Jurkat, Clone E6-1 (cell line): ENCODE measurements at places on chromosomes 13 and 19.

DNA sequence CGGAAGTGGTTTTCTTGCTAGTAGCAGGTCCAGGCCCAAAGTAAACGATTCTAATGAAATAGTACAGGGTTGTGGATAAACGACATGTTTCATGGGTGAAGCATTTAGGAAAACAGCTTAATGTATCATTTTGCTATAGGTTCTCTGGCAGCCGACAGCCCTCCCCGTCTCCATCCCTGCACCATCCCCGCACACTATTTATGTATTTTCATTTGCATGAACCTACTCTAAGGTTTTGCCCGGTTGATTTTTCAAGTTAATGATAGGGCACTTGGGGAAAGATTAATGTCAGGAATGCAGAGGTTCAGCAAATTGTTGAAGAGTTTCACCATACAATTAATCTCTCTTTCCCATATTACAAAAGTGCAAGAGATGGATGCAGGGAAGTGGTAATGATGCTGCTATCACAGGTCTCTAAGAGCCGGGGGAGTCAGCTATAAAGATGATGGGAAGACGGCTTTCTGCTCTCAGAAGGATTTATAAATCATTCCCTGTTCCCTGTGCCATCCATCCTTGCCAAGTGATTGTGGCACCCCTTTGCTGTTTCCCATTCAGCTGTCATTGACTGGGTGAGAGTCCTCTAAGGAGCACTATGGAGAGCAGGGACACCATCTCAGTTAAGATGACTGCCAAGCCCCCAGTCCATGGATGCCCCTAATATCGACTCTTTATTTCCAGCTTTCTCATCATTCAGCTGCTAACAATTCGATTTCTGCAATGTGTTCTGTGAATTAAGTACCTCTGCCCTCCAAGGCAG, 186.3 kb downstream of the IRS2 start:
- no peak for DNase-seq

DNA sequence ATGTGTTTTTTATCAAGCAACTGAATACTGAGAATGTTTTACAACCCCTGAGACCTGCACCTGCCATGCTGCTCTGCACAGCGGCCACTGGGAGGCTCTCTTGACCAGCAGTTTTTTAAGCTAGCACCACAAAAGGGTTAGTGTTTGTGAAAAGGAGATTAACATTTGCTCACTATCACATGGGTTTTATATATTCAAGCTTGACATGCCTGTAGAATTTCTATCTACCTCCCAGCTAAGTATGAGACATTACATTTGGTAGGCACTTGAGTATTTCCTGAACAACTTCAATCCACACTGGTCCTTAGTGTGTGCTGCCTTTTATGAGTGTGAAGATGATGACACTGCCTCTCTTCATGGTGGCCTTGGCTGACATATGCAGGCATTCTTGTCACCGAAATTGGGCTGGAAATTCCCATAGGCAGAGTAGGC, 1238.9 kb downstream of the UQCRFS1 start:
- peak; percentile 69 for DNase-seq

- no peak for DNase-seq
Observed at GRCh38 chr13:97933776-97934175, 19.7 kb upstream of the IPO5 start.

GRCh38 chr19:31214086-31214485, 135.2 kb downstream of the TSHZ3 start:
- peak; percentile 96 for DNase-seq

- peak; percentile 6 for DNase-seq
Observed at GRCh38 chr13:90868321-90868920, 479.1 kb upstream of the MIR17HG start.

- DNase-seq: no peak
Observed at GRCh38 chr19:53540091-53540490, 2.1 kb downstream of the ZNF331 start.

GRCh38 chr13:24112791-24113190, 47.7 kb upstream of the SPATA13 start:
- DNase-seq: no peak

DNA sequence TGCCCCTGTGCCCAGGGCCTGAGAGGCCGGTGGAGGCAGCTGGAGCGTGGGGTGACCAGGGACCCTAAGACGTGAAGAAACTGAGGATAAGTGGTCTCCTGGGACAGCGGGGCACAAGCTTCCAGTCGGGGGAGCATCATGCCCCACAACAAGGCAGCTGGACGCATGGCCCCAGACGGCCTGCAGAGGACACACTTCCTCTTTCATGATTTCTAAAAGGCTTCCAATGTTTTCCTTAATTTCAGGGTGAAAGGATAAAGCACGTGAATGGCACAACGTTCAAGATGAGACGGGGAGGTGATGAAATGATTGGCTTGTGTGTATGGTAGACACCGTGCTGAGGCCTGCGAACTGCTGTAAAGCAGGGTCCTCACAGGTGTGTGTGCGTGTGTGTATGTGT, 20.2 kb upstream of the MYDGF start:
- no peak for DNase-seq

GRCh38 chr19:6056282-6056741, 54.0 kb downstream of the RFX2 start:
- DNase-seq: no peak

DNA sequence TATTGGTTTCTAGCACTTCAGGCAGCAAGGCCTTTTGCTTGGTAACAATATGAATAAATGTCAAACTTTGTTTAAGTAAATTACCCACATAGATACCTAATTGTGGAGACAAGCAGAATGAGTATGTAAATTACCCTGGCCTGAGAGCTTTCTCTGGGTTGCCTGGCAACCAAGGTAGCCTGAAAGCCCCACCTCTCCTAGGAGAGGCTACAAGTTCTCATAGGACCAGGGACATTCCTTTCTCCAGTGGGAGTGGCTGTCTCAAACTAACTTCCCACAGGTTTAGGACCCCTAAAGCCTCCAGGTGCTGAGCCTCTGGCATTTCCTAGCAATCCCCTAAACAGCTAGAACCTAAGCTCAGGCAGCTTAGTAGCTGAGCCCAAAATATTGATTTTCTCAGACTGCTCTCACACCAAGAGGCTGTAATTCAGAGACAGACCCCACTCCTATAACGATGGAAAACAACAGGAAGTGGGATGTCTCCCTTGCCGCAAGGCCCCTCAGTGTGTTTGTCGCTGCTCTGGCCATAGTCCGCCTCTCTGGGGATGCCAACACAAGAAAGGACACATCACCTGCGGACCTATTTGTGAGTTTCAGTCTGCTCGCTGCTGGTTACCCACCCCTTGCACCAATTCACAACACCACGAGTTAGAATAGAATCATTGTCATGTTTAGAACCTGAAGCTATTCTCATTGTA, 207.3 kb downstream of the DLEU7 start:
- no peak for DNase-seq

DNA sequence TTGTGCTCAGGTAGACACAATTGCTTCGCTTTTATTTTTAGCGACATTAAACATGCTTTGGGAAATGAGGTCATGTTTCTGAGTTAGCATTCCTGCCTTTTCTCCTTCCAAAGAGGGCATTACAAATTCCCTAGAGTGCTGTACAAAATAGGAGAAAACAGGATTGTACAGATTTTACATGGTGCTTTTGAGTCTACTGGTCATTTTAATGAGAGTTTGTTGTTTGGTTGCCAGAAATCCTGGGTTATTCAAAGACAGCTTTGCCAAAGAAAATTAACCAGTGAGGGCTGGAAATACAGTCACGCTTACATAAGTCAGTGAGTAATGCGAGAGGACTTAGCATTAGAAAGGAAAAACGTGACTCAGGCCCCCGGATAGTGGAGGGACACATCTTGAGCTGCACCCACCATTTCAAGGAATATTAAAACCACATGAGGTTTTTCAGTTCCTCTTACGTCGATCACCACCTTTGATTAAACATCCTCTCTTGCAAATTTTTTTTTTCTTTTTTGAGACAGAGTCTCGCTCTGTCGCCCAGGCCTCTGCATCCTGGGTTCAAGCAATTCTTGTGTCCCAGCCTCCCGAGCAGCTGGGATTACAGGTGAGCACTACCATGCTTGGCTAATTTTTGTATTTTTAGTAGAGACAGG, 55.4 kb downstream of the SACS start:
- DNase-seq: peak; percentile 64

GRCh38 chr13:75986818-75987217, 350.7 kb downstream of the LMO7 start:
- no peak for DNase-seq

- peak; percentile 78 for DNase-seq
Observed at GRCh38 chr19:29831041-29831548, 19.3 kb downstream of the CCNE1 start.

DNA sequence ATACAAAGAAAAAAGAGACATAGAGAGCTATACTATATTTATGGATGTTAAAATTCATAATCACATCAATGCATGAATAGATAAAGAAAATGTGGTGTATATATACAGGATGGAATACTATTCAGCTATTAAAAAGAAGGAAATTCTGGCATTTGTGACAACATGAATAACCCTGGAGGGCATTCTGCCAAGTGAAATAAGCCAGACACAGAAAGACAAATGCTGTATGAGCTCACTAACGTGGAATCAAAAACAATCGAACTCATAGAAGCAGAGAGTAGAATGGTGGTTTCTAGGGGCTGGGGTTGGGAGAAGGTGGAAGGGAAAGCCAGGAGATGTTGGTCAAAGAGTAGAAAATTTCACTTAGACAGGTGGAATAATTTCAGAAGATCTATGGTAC, 24.0 kb downstream of the UTP14C start:
- no peak for DNase-seq

GRCh38 chr13:72864142-72865011, 82.4 kb downstream of the PIBF1 start:
- DNase-seq: no peak

DNA sequence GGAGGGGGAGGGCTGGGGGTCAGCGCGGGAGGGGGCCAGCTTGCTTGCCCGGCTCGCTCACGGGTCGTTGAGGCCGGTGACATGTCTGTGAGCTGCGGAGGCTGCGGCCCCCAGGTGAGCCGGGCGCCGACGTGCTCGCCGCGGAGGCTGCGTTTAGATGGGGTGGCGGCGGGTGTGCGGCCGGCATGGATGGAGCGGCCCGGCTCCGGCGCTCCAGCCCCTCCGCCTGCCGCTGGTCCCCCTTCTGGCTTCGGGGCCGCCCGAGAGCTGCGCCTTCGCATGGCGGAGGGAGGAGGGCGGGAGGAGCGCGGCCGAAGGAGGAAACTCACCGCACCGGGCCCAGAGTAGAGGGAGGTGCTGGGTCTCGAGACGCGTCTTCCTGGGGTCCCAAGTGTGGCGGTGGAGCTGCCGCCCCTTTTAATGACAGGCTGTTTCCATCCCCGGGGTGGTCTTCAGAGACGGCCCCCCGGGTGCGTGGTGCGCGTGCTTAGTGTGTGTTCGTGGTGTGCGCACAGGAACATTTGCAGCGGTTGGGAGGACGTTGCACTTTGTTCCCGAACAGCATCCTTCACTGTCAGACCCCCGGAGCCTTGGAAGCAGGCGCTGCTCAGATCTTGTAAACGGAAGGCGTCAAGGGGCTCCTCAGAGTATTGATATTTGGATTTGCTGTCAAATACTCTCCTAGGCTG, at the start of gene AKAP11:
Gene AKAP11 (plus strand): TSS at position 38 of the 689 bp plus-strand sequence. CDS start 14,197 bp downstream, outside the sequence.
- peak; percentile 40 for DNase-seq

DNA sequence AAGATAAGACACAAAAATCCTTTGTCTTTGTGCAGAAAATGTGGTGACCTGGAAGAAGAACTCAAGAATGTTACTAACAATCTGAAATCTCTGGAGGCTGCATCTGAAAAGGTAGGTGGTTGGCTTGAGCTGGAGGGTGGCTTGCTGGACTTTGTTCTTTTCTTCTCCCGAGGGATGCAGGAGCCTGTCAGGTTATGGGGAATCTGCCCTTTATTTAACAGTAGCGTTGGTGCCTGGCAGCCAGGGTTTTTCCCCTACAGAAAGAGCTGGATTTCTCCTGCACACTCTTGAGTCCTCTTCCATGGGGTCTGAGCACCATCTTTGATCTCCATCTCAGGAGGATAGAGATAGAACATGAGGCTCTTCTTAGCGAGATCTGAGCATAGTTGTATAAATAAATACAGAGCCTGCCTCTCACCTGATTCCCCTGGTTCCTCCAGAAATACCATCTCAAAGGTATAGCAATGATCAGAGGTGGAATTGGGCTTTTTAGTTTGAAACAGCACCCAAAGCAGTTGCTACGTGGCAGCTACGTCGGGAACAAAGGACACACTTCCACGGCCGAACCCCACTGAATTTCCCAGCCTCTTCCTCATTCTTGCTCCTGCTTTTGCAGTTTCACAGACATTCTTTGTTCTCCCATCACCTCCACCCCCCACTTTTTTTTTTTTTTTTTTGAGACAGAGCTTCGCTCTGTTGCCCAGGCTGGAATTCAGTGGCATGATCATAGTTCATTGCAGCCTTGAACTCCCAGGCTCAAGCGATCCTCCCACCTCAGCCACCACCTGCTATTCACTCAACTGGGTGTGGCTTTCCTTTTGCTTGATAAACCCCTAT, 12.9 kb downstream of the TPM4 start:
- DNase-seq: no peak

- no peak for DNase-seq
Observed at GRCh38 chr13:20405691-20406090, 120.0 kb downstream of the CRYL1 start.

DNA sequence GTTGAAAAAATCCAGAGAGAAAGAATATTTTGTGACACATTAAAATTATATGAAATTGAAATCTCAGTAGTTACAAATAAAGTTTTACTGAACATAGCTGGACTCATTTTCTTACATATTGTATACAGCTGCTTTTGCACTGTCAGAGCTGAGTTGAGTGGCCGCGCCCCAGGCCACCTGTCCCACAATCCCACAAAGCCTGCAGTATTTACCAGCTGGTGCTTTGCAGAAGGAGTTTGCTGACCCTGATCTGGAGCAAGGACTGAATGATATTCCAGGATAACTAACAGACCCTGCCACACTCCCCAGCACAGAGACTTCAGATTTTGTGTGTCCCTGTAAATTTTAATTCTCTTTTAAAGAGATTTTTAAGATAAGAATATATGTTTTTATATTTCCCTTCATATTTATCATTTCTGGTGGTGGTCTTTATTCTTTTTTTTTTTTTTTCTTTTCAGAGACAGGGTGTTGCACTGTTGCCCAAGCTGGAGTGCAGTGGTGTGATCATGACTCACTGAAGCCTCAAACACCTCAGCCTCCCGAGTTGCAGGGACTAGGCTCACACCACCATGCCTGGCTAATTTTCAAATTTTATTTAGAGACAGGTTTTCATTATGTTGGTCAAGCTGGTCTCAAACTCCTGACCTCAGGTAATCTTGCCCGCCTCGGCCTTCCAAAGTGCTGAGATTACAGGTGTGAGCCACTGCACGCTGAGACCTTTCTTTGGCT, 48.5 kb downstream of the TDRD12 start:
- DNase-seq: no peak

GRCh38 chr19:43596842-43597461, 557 bp downstream of the ZNF576 start:
- no peak for DNase-seq

GRCh38 chr13:96091164-96092117, 1.5 kb downstream of the HS6ST3 start:
- no peak for DNase-seq

DNA sequence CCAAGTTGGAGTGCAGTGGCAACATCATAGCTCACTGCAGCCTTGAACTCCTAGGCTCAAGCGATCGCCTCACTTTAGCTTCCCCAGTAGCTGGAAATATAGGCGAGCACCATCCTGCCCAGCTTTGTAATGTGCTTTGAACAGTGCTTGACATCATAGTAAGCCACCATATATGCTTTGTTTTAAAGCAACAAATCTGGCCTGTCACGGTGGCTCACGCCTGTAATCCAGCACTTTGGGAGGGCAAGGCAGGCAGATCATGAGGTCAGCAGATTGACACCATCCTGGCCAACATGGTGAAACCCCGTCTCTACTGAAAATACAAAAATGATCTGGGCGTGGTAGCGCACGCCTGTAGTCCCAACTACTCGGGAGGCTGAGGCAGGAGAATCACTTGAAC, 1.8 kb upstream of the SLC7A1 start:
- DNase-seq: no peak

- no peak for DNase-seq
Observed at GRCh38 chr13:97278435-97279411, 56.6 kb downstream of the MBNL2 start.
